Activated CD4-positive, alpha-beta T cell treated with anti-CD3 and anti-CD28 coated beads, Interleukin-2, amount 10 ng/mL, durations not matched to agents 24 days and 14 days (primary cell): ENCODE measurements at places on chromosomes 3 and 15. TPM values are rescaled to one million over a fixed set of nuclear protein-coding genes. Genes with fewer than 3 reads are reported as not detected.

The SYNM gene
- total RNA-seq = 0.79 and 1.1 TPM in 2 replicates

The ALG3 gene
- total RNA-seq = 82.5 and 85.3 TPM in 2 replicates

The TRAT1 gene
- total RNA-seq = 61.0 and 66.6 TPM in 2 replicates

The C3orf49 gene
- not detected in 2 replicates for total RNA-seq

The PRR23B gene
- not detected in 2 replicates for total RNA-seq

The NR2E3 gene
- not detected in 2 replicates for total RNA-seq
